Activated CD8-positive, alpha-beta memory T cell treated with anti-CD3 and anti-CD28 coated beads, Interleukin-2, amount 10 ng/mL, durations not matched to agents 7 days and 5 days (primary cell): ENCODE measurements at places on chromosomes 3 and 15. TPM values are rescaled to one million over a fixed set of nuclear protein-coding genes. Genes with fewer than 3 reads are reported as not detected.

The MYEF2 gene
- 25.8 TPM for total RNA-seq

The GOLGA8S gene
- 0.73 TPM for total RNA-seq

The CEP152 gene
- total RNA-seq, result 58.9 TPM

The KLF15 gene
- total RNA-seq, result not detected

The AMOTL2 gene
- total RNA-seq, result not detected

The ZNF774 gene
- total RNA-seq, result 1.6 TPM
